Erythroblast (primary cell): ENCODE measurements at places on chromosomes 7 and 10.

GRCh38 chr7:129150199-129150996 is 5.9 kb downstream of the TSPAN33 start:
- peak; percentile 58 for DNase-seq

- peak; percentile 25 for DNase-seq
Measured at GRCh38 chr10:63633677-63634487, 112.7 kb downstream of the REEP3 start.

- DNase-seq, result no peak
Measured at GRCh38 chr10:28295336-28295735, 7.5 kb downstream of the MPP7 start.

GRCh38 chr7:77184463-77184862 is 15.2 kb downstream of the FGL2 start:
- DNase-seq, result no peak

DNA sequence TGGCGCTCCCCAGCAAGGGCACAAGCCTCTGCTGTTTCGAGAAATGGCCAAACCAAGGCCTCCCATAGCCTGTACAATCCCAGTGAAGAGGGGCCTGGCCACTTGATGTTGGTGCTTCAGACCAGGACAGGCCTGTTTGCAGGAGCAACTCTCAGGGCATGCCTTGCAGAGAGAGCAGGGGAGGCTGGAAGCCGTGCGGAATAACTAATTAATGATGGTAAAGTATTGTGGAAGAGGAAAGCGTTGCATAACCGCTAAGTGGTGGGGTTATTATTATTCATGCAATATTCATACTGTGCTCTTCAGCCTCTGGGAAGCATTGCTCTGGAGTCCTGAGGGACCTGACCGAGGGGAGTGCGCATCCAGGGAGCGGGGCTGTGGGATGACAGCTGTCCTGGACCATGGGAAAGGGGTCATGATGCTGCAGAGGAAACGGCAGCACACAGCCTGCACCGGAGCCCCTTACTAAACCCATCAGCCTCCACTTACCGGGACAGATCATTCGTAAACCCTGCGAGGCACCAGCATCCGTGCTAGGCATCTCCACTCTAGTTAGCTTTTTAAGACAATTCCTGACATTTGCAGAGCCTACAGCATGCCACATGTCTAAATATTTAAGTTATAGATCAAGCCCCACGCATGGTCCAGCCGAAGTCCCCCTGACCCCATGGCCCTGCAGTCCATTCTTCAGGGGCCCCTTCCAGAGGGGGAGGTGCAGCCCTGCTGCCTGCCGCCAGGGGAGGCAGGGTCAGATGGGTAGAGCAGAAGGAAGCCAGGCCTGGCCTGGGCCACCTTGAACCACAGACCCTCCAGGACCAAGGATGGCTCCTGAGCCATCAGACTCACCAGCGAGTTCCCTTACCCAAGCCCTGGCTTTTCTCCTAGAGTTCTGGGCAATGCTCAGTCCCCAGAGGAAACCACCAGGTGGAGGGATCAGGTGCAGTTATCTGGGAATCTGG is 11.6 kb downstream of the TMEM273 start:
- no peak for DNase-seq

DNA sequence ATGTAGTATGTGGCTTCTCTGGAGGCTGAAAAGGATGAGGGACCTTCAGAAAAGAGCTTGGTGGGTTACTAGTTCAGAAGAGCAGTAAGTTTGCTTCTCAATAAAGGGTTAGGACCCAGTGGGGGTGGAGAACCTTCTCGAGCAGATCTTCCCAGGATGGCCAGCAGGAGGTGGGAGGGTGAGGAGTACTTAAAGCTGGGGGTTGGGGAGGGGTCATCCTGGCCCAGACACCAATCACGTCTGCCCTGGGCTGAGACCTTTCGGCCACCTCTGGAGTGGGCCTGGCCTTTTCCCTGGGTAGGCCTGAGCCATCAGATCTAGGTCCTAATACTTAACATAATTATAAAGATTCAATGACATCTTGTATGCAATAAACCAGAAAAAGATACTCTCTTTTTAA is 149.0 kb upstream of the TCF7L2 start:
- DNase-seq, result no peak

GRCh38 chr7:102466097-102466496 is 1.3 kb downstream of the LRWD1 start:
- no peak for DNase-seq

GRCh38 chr7:13541326-13541725 is 448.1 kb downstream of the ETV1 start:
- no peak for DNase-seq

DNA sequence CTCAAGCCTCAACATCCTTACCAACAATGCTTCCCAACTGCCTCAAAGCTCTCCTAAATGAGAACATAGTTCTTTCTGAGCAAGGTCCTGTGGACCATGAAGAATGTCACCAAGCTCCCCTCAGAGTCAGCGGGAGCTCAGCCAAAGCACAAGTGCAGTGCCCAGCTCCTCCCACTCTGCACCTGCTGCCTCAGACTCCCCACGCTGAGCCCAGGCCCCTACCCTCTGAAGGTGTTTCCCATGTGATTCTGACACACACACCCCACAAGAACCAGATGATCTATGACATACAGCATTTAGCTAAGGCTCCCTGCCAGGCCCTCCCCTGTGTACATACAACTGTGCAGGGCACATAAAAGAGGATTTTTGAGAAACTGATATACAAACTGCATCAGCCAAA is 19.2 kb downstream of the ERCC6 start:
- no peak for DNase-seq

GRCh38 chr10:77889277-77889903 is 37.2 kb downstream of the DLG5 start:
- no peak for DNase-seq

- no peak for DNase-seq
Measured at GRCh38 chr7:112160771-112161150, 45.4 kb downstream of the DOCK4 start.

GRCh38 chr7:132745510-132745909 is 169.2 kb upstream of the PLXNA4 start:
- DNase-seq, result no peak

DNA sequence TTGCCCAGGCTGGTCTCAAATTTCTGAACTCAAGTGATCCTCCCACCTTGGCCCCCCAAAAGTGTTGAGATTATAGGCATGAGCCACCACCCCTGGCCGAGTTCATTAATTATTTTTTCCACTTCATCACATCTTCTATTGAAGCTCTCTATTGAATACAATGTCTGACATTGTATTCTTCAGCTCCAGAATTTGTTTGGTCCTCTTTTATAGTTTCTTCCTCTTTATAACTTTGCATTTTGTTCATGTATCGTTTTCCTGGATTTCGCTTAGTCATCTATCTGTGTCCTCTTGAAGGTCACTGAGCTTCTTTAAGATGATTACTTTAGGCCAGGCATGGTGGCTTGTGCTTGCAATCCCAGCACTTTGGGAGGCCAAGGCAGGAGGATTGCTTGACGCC is 30.2 kb downstream of the NOM1 start:
- no peak for DNase-seq

GRCh38 chr7:38123494-38123893 is 54.6 kb upstream of the STARD3NL start:
- no peak for DNase-seq

DNA sequence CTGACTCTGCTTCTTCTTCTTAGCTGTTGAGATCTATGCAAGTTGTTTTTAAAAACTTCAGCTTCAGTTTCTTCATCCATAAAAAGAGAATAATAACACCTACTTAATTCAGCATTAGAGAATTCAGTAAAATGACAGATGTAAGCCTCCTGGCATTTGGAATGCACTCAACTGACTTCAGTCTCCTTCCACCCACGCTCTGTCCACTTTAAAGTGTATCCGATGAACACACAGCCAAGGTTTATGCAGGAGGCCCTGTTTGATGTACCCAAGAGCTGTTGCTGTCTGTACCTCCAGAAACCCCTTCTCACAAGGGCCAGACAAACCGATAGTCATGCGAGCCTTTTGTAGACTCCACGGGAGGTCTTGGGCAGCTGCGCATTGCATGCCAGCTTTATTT is 27.1 kb upstream of the SLC35B4 start:
- DNase-seq, result no peak

DNA sequence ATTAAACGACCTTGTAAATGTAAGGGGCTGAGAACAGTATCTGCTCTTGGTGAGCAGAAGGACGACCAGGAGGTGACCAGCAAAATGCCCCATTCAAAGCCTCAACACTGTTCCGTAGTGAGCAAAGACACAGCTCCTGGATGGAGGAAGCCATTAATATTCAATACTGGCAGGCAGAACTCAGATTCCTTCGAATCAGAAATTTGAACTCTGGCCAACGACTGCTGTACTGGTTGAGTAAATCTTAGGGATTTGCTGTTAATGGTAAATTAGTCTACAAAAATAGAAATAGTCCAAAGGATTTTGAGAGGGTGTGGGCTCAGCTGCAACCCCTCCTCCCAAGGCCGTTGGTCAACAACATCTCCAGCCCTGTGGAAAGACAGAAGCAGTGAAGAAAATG is 130.5 kb upstream of the PFKP start:
- no peak for DNase-seq

GRCh38 chr7:52017802-52018679 is 701.4 kb upstream of the COBL start:
- peak; percentile 67 for DNase-seq

GRCh38 chr7:87154166-87154565 is 1.9 kb downstream of the DMTF1 start:
- DNase-seq, result no peak

DNA sequence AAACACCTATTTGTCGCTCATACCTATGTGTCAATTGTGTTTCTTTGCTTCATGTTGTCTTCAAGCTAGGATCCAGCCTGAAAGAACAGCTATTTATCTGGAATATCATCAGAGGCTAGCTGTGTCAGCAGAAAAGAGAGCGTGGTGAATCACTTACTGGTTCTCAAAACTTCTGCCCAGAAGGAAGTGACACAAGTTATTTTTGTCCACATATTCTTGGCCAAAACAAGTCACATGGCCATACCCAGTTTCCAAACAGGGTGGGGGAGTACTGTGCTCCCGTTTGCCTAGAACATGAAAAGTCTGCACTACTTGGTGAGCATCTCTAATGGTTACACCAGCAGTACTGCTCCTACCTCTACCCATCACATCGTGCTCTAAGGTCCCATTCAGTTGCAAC is 160.9 kb upstream of the CSTF2T start:
- DNase-seq, result no peak

DNA sequence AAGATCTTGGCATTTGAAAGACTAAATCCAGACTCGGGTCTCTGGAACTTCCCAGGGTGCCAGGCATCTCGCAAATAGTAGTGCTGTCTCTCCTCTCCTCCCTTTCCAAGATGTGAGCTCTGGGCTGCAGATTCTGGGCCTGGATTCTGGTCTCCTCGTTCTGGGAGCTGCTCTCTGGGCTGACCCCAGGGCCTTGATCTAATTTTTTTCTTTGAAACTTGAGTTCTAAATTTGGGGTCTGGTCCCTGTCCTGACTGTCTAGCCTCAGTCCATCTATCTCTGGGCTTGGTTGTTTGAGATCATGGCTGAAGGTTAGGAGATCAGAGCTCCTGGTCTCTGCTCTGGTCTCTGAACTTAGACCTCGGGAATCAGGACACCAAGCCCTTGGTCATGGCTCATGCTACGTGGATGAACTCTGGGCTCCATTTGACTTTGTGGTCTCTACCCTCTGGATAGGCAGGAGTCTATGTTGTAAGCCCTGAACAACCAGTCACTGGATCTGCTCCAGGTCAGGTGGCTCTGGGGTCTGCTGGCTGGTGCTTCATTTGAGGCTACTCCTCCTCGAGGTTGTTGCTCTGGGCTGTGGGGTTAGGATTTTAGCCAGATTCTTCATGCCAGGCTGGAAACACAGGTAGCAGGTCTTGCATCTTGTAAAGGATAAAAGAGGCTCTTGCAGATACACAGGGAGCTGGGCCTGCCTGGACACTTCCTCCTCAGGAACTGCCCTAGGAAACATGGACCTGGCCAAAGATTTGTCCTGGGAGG is 8.0 kb upstream of the MBL2 start:
- DNase-seq, result no peak

- DNase-seq, result peak; percentile 46
Measured at GRCh38 chr10:74156919-74157289, 5.9 kb downstream of the ADK start.

DNA sequence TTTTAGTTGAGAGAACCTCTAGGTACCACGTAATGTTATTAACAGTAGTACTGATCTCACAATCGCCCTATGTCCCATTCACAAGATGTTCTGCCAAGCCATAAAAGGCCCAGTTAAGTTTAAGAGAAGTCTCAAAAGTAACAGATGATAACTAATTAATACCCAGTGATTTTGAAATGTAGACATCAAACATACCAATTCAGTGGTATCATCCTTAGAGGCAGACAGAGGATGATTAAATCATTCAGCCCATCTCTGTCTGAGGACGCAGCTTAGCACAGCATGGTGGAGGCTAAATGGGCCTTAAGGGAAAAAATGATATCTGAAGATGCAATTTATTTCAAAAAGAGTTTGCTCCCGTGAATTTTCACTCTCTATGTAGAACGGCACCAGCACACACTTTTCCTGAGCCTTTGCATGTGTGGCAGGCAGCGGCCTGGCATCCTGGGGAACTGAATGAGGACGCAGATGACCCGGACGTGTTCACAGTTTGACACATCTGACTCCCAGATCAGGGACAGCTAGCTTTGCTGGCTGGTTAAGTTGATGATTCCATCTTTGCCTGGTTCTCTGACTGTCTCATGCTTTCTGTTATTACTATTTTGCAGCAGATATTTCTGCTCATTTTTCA is 13.4 kb downstream of the EGFR start:
- no peak for DNase-seq

DNA sequence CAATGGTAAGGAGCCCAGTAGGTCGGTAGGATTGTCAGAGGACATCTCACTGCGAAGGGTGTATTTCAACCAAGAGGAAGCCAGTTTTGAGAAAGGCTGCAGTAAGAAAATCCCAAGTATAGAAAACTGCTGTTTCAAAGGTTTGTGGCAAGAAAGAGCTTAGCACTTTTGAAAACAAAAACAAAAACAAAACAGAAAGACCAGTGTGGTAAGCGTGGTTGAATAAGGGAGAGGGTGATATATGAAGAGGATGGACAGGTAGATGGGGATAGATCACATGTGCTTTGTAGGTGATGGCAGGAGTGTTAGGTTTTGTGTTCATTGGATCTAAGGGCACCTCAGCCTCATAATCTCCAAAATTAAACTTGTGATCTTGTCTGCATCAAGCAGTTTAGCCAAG is 141.6 kb upstream of the WNT16 start:
- no peak for DNase-seq

GRCh38 chr10:61970182-61971002 is 68.9 kb downstream of the ARID5B start:
- DNase-seq, result no peak

- no peak for DNase-seq
Measured at GRCh38 chr7:156968183-156968582, 18.7 kb downstream of the NOM1 start.

DNA sequence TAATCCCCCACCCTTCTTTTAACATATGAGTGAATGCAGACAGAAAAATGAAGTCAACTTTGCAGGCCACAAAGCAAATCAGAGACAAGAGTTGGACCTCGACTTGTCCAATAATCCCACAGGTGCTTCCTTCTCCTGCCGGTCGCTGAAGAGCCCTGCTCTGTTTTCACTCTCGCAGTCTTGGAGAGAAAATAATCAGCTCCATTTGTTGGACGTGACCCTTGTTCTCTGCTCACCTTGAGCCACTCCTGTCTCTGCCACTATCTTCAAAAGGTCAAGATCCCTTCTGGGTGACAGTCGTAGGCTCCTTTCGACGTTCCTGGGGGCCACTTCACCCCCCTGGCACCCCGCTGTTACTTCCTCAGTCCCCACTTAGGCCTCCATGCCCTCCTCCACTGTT is 2.8 kb upstream of the KLF6 start:
- DNase-seq, result no peak

- no peak for DNase-seq
Measured at GRCh38 chr7:78492146-78492545, 693.6 kb downstream of the PHTF2 start.

- peak; percentile 67 for DNase-seq
Measured at GRCh38 chr10:100046021-100046486, 35.6 kb downstream of the CPN1 start.
